H1 (cell line): ENCODE measurements at places on chromosomes 3 and 15. TPM values are rescaled to one million over a fixed set of nuclear protein-coding genes. Genes with fewer than 3 reads are reported as not detected.

DNA sequence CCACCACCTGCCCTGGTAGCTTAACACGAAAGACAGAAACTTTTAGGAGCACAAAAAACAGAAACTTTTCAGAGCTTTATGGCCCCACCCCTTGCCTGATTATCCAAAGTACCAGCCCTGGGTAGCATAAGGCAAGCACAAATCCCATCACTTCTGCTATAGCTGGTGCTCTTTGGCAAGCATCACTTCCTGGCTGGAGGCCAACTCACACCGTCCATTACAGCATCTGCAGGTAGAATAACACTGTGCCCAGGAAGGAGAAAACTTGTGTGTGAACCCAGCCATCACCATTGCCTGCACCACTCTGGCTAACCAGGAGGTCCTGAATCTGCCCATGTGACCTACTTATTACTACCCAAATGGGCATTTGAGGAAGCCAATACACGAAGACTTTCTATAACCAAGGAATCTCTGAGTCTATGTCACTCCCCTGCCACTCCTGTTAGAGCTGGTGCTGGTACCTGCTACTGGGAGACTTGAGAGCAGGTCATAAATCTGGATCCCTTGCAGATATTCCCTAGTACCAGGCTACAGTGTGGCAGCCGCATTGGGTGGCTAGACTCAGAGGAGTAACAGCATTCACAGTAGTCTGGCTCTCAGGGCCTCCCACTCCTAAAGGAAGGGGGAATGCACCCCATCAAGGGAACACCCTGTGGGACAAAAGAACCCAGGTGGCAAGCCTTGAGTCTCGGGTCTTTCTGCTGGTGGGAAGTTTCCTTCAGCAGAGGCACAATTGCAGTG, 73.3 kb upstream of the AKAP13 start:
- no peaks in the 10 kb centered on the region for H3K36me3 ChIP-seq
- H3K27me3 ChIP-seq = no peaks in the 10 kb centered on the region
- no peak overlapping the region for H3K4me3 ChIP-seq
- DNase-seq = no peak
- H3K27ac ChIP-seq = no peak overlapping the region

- H3K27ac ChIP-seq = peak within 1 kb of the TSS; percentile 68; the same call in 1 of the 2 replicates
- DNase-seq = peak; percentile 89
- no peaks in the 10 kb centered on the region; the same call in 1 of the 2 replicates for H3K27me3 ChIP-seq
- H3K36me3 ChIP-seq = no peaks in the 10 kb centered on the region
- no peaks in the 10 kb centered on the region; the same call in 1 of the 2 replicates for H3K4me1 ChIP-seq
Observed at GRCh38 chr3:152834776-152835600, at the start of gene P2RY1. Gene P2RY1, plus strand, starts transcription at chr3:152835131. Its CDS starts 652 bp downstream, at chr3:152835783.

DNA sequence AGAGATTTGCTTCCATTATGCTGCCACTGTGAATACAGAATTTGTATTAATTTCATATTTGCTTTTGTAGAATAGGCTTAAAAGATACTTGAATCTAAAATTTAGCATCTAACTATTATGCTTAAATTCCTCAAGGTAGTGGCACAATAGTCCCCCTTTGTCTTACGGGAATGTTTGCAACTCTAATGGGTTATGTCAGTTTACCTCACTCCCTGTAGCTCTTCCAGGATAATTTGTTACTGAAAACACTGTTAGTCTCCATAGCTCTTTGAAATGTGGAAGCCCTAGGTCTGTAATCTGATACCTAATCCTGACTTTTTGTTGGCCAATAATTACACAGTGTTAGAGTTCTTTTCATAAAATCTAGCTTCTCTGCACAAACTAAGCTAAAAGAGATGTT, 433.4 kb downstream of the PYDC2 start:
- no peaks in the 10 kb centered on the region for H3K27me3 ChIP-seq
- no peaks in the 10 kb centered on the region for H3K4me1 ChIP-seq
- H3K36me3 ChIP-seq = no peaks in the 10 kb centered on the region
- H3K27ac ChIP-seq = no peak overlapping the region; the same call in 1 of the 2 replicates
- no peak overlapping the region for H3K4me3 ChIP-seq
- DNase-seq = no peak

LDHAL6B gene
- not detected in 2 replicates for total RNA-seq
